ENCODE measurements at places on chromosomes 1 and 21.

DNA sequence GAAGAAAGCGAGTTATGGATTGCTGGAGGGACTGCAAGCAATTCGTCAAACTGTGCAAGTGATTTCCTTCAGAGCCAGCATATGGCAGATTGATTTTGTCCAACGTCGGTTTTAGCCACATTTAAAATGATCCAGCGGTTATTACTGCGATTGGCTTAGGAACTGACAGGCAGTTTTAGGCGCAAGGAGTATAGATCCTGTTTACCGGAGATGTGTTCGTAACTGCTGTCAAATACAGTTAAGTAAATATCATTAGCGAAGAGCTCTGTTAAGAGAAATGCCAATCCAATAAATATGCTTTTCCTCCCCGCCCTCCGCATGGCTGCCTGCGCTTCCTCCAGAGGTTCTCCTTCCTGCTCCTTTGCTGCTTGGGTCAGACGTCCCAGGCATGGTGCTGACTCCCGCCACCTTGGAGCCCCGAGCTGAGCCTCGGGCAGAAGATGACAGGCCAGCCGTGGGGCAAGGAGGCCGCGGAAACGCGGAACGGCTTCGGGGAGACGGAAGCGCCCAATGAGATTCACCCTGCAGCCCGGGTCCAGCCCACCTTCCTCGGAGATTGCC, 9.4 kb upstream of the BARHL2 start:
- no peak for DNase-seq

GRCh38 chr1:209662879-209663327, 10.7 kb upstream of the LAMB3 start:
- DNase-seq: no peak

DNA sequence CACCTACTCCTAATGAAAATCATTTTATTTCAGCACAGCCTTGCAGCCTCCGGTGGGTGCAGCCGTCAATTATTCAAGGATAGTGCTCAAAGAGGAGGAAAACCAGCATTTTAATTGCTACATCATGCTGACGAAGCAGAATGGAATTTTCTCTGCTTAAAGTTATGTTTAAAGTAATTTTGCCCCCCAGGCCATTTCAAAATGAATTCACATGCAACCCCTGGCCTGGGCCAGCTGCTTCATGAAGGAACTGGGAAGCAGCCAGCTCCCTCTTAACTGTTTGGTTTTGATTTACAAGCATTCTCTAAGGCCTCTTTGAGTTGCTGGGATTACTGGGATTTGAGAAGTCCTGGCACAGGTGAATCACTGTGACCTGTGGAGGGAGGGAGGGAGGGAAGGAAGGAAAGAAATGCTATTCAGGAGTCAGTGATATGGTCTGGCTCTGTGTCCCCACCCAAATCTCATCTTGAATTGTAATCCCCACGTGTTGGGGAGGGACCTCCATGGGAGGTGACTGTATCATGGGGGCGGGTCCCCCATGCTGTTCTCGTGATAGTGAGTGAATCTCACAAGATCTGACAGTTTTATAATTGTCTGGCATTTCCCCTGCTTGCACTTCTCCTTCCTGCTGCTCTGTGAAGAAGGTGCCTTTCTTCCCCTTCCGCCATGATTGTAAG, 66.0 kb downstream of the PGBD5 start:
- DNase-seq: no peak

GRCh38 chr1:106289265-106289928, 767.1 kb upstream of the PRMT6 start:
- DNase-seq: no peak

- DNase-seq: no peak
Observed at GRCh38 chr1:39727932-39728317, 10.8 kb upstream of the PPIE start.

- DNase-seq: no peak
Observed at GRCh38 chr1:50829014-50829958, 130.8 kb downstream of the FAF1 start.

- no peak for DNase-seq
Observed at GRCh38 chr1:246725191-246725590, 982 bp downstream of the SCCPDH start.

DNA sequence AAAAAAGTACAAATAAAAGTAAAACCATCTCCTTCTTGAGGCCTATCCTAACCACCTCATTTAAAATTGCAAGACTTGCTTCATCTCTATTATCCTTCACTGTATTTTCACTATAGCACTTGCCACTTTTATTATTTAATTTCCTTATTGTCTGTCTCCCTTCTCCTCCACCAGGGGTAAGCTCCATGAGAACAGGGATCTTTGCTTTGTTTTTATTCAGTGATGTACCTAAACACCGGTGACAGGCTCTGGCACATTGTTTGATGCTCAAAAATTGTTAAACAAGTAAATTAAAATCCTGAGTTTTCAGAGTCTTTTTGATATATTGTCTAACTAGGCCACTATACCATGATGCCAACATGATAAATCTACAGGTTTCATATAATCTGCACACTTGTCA, 17.2 kb upstream of the SPEN start:
- DNase-seq: no peak
